ENCODE measurements at places on chromosomes 5 and 9. TPM values are rescaled to one million over a fixed set of nuclear protein-coding genes. Genes with fewer than 3 reads are reported as not detected.

PIP5KL1 gene
- not detected for polyA plus RNA-seq

DNA sequence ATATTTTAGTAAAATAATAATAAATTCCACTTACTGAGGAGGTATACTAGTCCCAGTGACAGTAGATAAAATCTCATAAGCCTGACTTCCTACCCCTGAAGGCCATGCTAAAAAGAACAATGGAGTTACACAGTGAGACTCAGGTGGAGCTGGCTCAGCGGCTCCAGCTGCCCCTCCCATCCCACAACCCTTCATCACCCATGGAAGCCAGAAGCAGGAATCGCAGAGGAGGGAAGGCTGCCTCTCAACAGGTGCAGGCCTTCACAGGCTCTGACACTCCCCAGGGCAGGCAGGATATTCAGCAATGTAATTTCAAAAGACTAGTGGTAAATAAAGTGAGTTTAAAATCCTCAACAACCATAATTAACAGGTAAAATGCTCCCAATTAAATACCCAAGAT lies 67.5 kb downstream of the FANCC start:
- H3K4me3 ChIP-seq, result no peak overlapping the region
- no peak overlapping the region for H3K27ac ChIP-seq
- H3K36me3 ChIP-seq, result peaks cover 2% of the 10 kb centered on the region
- no peaks in the 10 kb centered on the region for H3K27me3 ChIP-seq
- no peaks in the 10 kb centered on the region for H3K4me1 ChIP-seq
- no peak for DNase-seq

- H3K27me3 ChIP-seq, result peaks cover 12% of the 10 kb centered on the region
- no peak for DNase-seq
- peaks cover 51% of the 10 kb centered on the region for H3K4me1 ChIP-seq
- H3K4me3 ChIP-seq, result peak overlapping the region; percentile 29
- peaks cover 18% of the 10 kb centered on the region for H3K36me3 ChIP-seq
Measured at GRCh38 chr5:141515946-141516671, 27.2 kb downstream of the PCDHGC5 start.

- no peak for DNase-seq
- H3K27ac ChIP-seq, result no peak overlapping the region
- H3K4me1 ChIP-seq, result no peaks in the 10 kb centered on the region
- no peak overlapping the region for H3K4me3 ChIP-seq
- H3K36me3 ChIP-seq, result no peaks in the 10 kb centered on the region
Measured at GRCh38 chr5:173646692-173647091, 30.2 kb upstream of the BOD1 start.

DNA sequence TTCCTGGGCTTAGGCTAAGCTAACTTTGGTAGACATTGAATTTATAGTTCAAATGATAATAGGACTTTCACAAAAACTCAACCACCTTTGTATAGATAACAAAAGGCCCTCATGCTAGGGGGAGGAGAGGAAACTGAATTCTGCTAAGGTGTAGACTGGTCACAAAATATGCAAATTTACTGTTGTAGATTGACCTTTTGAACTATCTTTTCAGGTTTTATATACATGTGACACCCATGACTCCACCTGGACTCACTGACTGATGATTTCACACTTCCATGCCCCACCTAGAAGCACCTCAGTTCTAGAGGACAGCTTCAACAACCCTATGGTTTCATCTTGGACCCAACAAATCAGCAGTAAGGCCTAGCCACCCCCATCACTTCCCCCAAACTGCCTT lies 165.7 kb downstream of the CEMIP2 start:
- H3K4me1 ChIP-seq, result peaks cover 5% of the 10 kb centered on the region
- H3K4me3 ChIP-seq, result no peak overlapping the region
- peaks cover 2% of the 10 kb centered on the region for H3K27me3 ChIP-seq
- no peak overlapping the region for H3K27ac ChIP-seq
- DNase-seq, result no peak

UBE2D2 gene
- 231 TPM for polyA plus RNA-seq

DNA sequence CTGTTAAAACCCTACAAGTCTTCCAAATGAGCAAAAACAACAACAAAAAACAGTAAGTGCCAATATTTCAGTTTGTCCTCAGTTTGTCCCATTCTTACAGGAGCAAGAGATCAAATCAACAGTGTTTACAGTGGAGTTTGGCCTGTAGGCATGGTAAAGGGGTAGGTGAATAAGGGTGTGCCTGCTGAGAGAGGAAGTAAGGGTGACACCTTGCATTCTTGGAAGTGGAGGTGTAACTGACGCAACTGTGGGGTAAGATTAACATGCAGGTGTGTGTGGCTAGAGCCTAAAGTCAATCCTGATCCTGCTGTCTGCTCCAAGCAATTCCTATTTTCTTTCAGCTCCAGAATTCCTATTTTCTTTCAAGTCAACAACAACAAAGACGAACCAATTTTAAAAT lies 43.4 kb downstream of the PFDN1 start:
- H3K27me3 ChIP-seq, result peaks cover 1% of the 10 kb centered on the region
- H3K4me3 ChIP-seq, result no peak overlapping the region
- H3K36me3 ChIP-seq, result peaks cover 20% of the 10 kb centered on the region
- peaks cover 17% of the 10 kb centered on the region for H3K4me1 ChIP-seq
- no peak for DNase-seq

PAEP gene
- polyA plus RNA-seq, result not detected

DNA sequence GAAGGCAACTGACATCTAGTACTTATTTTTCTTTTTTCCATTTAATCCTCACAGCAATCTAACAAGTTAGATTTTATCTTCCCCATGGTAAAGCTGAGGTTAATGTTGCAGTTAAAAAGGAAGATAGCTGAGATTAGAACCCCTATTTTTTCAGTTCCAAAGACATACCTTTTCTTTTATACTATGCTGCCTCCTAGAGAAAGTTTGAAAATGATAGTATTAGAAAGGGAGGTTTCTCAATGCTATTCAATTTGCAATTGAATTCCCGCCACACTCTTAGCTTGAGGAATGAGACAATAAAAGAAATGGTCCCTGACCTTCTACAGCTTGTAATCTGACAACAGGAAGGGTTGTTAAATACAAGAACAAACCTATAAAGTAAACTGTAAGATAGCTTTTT lies 195.9 kb upstream of the TRIM32 start:
- peaks cover 3% of the 10 kb centered on the region for H3K27me3 ChIP-seq
- no peak overlapping the region for H3K27ac ChIP-seq
- no peak overlapping the region for H3K4me3 ChIP-seq
- H3K36me3 ChIP-seq, result peaks cover 3% of the 10 kb centered on the region
- DNase-seq, result no peak

POU4F3 gene
- polyA plus RNA-seq, result not detected

PGM5 gene
- not detected for polyA plus RNA-seq

ADAMTS13 gene
- polyA plus RNA-seq, result 0.33 TPM

DNA sequence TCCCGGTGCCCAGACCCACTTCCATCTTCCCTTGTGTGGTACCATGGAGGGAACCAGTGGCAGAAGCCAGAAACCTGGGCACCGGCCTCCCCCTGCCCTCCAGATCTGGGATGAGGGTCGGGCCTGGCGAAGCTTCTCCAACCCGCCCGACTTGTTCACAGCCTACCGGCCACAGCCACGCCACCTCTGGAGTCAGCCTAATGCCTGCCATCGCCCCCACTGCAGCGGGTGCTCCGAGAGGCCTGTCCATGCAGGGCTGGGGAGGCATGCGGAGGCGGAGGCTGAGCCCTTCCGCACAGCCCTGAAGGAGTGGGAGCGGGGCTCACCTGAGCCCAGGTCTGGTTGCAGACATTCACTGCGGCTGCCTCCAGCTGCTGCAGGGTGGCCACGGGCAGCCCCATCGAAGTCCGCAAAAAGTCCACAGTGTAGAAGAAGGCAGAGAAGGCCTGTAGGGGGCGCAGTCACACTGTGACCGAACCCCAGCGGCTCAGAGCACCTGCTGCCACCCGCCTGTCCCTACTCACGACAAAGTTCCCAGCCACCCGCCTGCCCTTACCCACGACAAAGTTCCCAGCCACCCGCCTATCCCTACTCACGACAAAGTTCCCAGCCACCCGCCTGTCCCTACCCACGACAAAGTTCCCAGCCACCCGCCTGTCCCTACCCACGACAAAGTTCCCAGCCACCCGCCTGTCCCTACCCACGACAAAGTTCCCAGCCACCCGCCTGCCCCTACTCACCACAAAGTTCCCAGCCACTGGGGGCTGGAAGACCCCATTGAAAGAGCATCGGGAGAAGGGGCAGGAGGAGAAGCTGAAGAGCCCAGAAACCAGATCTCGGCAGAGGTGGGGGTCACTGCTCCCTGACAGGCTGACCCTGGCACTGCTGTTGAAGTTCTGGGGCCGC lies 3.8 kb upstream of the NPDC1 start:
- H3K36me3 ChIP-seq, result no peaks in the 10 kb centered on the region
- peak; percentile 42 for DNase-seq
- peaks cover 23% of the 10 kb centered on the region for H3K27me3 ChIP-seq
- H3K4me3 ChIP-seq, result no peak overlapping the region
- no peak overlapping the region for H3K27ac ChIP-seq
- H3K4me1 ChIP-seq, result no peaks in the 10 kb centered on the region

DNA sequence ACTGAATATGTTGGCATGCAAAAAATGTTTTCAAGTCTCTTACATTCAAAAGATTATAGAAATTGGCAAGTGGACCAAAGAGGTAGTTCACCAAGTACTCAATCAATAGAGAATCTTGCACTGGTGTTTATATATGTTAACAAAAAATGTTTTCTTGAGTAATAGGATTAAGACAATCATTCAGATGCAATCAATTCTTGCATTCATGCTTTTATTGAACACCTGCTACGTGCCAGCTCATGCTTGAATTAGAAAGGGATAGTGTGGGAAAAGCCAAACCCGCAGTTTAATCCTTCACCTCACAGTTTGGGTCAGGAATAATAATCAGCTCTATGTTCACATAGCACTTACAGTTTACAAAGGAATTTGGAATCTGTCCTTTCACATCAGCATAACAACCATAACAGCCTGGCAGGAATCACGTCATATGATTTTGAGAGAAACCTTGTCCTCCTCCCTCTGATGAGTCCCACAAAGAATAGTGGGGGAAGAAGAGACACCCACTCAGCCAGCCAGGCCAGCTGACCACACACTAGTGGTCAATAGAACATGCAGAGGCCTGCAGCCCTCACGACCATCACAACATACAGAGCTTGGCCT lies 36.8 kb upstream of the FRRS1L start:
- no peaks in the 10 kb centered on the region for H3K4me1 ChIP-seq
- H3K27me3 ChIP-seq, result peaks cover 11% of the 10 kb centered on the region
- no peak overlapping the region for H3K4me3 ChIP-seq
- H3K27ac ChIP-seq, result no peak overlapping the region
- no peaks in the 10 kb centered on the region for H3K36me3 ChIP-seq

GRCh38 chr5:57561231-57561842 lies 78.7 kb upstream of the ACTBL2 start:
- DNase-seq, result no peak
- no peak overlapping the region for H3K27ac ChIP-seq
- H3K4me1 ChIP-seq, result no peaks in the 10 kb centered on the region
- H3K27me3 ChIP-seq, result no peaks in the 10 kb centered on the region
- H3K4me3 ChIP-seq, result no peak overlapping the region
- H3K36me3 ChIP-seq, result no peaks in the 10 kb centered on the region

GRCh38 chr5:72515211-72515610 lies 8.0 kb upstream of the ZNF366 start:
- no peak overlapping the region for H3K27ac ChIP-seq
- no peak for DNase-seq
- no peak overlapping the region for H3K4me3 ChIP-seq

- H3K27ac ChIP-seq, result no peak overlapping the region
- H3K27me3 ChIP-seq, result no peaks in the 10 kb centered on the region
- peaks cover 3% of the 10 kb centered on the region for H3K36me3 ChIP-seq
- no peak overlapping the region for H3K4me3 ChIP-seq
Measured at GRCh38 chr5:4781299-4781698, 358.8 kb upstream of the ADAMTS16 start.

- H3K4me3 ChIP-seq, result no peak overlapping the region
- DNase-seq, result no peak
- H3K36me3 ChIP-seq, result no peaks in the 10 kb centered on the region
- H3K27me3 ChIP-seq, result peaks cover 10% of the 10 kb centered on the region
Measured at GRCh38 chr9:99509900-99510535, 287.9 kb downstream of the SEC61B start.

GRCh38 chr5:83665631-83666030 lies 55.0 kb downstream of the HAPLN1 start:
- no peak overlapping the region for H3K27ac ChIP-seq
- no peak for DNase-seq
- no peak overlapping the region for H3K4me3 ChIP-seq
- no peaks in the 10 kb centered on the region for H3K4me1 ChIP-seq
- no peaks in the 10 kb centered on the region for H3K27me3 ChIP-seq

DRD1 gene
- not detected for polyA plus RNA-seq

MARVELD2 gene
- not detected for polyA plus RNA-seq

- H3K27ac ChIP-seq, result no peak overlapping the region
- H3K4me1 ChIP-seq, result no peaks in the 10 kb centered on the region
- H3K4me3 ChIP-seq, result no peak overlapping the region
- H3K27me3 ChIP-seq, result no peaks in the 10 kb centered on the region
- no peaks in the 10 kb centered on the region for H3K36me3 ChIP-seq
- no peak for DNase-seq
Measured at GRCh38 chr5:97618721-97619120, 435.7 kb upstream of the RIOK2 start.

- no peak overlapping the region for H3K27ac ChIP-seq
- no peak overlapping the region for H3K4me3 ChIP-seq
- no peaks in the 10 kb centered on the region for H3K36me3 ChIP-seq
- H3K4me1 ChIP-seq, result no peaks in the 10 kb centered on the region
- DNase-seq, result no peak
Measured at GRCh38 chr5:60277941-60278340, 384.4 kb upstream of the PDE4D start.

SLC1A3 gene
- polyA plus RNA-seq, result not detected

CMBL gene
- not detected for polyA plus RNA-seq

GRCh38 chr9:72955126-72955455 lies 2.2 kb upstream of the ALDH1A1 start:
- H3K27ac ChIP-seq, result no peak overlapping the region
- no peak overlapping the region for H3K4me3 ChIP-seq
- DNase-seq, result no peak
- peaks cover 8% of the 10 kb centered on the region for H3K4me1 ChIP-seq
- H3K36me3 ChIP-seq, result no peaks in the 10 kb centered on the region

- H3K27ac ChIP-seq, result no peak overlapping the region
- H3K4me3 ChIP-seq, result no peak overlapping the region
- H3K27me3 ChIP-seq, result no peaks in the 10 kb centered on the region
- DNase-seq, result no peak
- H3K4me1 ChIP-seq, result no peaks in the 10 kb centered on the region
- no peaks in the 10 kb centered on the region for H3K36me3 ChIP-seq
Measured at GRCh38 chr5:97452646-97453045, 269.6 kb upstream of the RIOK2 start.

- no peaks in the 10 kb centered on the region for H3K27me3 ChIP-seq
- no peak overlapping the region for H3K27ac ChIP-seq
- H3K4me3 ChIP-seq, result no peak overlapping the region
Measured at GRCh38 chr9:79465156-79465555, 106.6 kb upstream of the TLE4 start.

SPAAR gene
- not detected for polyA plus RNA-seq

Measured in immature natural killer cell (primary cell).